ENCODE measurements at places on chromosomes 16 and 17. TPM values are rescaled to one million over a fixed set of nuclear protein-coding genes. Genes with fewer than 3 reads are reported as not detected.

- no peak for DNase-seq
These were observed 5.7 kb downstream of the IRX5 start for GRCh38 chr16:54936201-54936978.

DNA sequence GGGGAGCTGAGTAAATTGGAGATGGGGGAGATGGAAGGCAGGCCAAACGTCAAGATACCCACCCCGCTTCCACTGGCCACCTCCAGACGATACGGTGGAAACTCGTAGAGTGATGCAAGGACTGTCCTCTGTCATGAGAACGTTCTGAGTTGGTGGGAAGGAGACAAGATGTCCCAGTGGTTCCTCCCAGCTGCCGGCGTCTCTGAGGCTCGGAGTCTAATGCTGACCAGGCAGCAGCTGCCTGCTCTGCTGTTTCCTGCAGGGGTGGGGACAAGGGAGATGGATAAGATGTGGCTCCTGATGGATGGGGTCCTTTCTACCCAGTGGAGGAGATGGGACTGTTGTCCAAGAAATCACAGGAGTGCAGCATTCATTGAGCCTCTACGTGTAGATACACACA is 28.2 kb upstream of the C1QL1 start:
- no peak for DNase-seq

DNA sequence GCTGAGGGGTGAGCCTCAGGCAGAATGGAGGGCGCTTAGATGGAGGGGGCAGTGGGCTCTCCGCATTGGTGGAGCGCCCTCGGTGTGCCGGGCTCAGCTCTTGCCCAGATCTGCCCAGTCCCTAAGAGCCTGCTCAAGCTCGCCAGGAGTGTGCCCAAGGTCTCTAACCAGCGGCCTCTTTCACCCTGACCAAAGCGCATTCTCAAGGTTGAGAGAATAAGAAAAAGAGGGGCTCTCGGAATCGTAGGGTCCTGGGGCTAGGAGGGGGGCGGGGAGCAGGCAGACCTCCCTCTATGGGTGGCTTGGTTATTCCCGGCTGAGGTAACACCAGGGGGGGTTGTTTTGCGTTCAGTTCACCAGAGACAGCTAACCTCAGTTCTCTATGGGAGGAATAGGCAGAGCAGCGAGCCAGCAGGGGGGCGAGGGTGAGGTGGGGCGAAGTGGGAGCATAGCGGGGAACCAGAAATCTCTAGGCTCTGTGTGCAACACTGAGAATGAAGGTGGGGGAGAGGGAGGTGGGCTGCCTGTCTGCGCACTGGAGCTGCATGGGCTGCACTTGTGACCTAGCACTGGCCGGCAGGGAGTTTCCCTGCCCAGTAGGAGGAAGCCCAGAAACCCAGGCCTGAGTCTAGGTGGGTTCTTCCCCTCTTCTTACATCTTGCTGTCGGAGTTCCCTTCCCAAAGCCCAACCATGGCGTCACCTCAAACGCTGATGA is 3.0 kb downstream of the TMEM132E start:
- DNase-seq: no peak

GRCh38 chr17:57243171-57243622 is 13.1 kb upstream of the MSI2 start:
- no peak for DNase-seq

GRCh38 chr16:55207693-55208428 is 116.1 kb upstream of the IRX6 start:
- no peak for DNase-seq

- DNase-seq: no peak
These were observed 48.3 kb upstream of the HAPSTR1 start for GRCh38 chr16:9042964-9043680.

GRCh38 chr17:61442878-61443474 is 9.2 kb upstream of the TBX4 start:
- DNase-seq: no peak

DNA sequence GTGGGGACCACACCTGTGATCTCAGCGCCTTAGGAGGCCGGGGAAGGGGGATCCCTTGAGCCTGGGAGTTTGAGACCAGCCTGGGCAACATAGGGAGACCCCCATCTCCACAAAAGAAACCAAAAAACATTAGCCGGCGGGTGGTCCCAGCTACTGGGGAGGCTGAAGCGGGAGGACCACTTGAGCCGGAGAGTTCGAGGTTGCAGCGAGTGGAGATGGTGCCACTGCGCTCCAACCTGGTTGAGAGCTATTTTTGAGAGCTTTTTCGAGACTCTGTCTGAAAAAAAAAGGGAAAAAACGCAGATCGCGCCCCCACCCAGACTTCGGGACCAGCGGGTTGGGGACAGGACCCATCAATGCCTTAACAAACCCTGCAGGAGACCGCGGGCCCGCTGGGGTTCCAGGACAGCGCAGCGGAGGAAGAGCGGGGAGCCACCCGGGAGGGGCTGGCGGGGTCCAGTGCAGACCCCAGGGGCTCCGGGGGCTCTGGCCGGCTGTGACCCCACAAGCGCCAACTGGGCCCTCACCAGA is 762 bp upstream of the BAIAP3 start:
- no peak for DNase-seq

The CES1 gene
- polyA plus RNA-seq: 2.2 TPM

The DLG4 gene
- 28.3 TPM for polyA plus RNA-seq
